ENCODE measurements at places on chromosomes 2 and 18.

- no peak for DNase-seq
Measured at GRCh38 chr2:23100406-23100805, 284.6 kb upstream of the KLHL29 start.

GRCh38 chr2:161039071-161039470 is 121.2 kb upstream of the TANK start:
- no peak for DNase-seq

GRCh38 chr2:1653956-1654695 is 90.2 kb downstream of the PXDN start:
- DNase-seq = peak; percentile 89

DNA sequence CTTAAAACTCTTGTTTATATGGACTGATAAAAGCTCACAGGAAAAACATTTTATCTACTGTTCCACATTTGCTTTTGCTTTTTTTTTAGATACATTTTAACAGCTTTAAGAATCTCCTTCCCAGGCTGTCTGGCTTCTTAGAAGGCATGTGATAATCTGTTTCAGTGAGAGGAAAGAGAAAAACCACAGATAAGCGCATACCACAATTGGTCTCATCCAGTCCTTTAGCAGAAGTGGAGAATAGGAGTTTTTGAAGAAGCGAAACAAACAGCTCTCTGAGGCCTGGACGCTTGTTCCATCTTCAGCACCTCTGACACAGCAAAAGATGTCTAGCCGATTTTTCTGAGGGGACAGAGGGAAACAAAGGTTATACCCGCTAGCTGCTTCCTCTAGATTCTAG is 37.6 kb downstream of the RMC1 start:
- DNase-seq = no peak

GRCh38 chr18:48798334-48799245 is 152.2 kb downstream of the SMAD7 start:
- DNase-seq = no peak

DNA sequence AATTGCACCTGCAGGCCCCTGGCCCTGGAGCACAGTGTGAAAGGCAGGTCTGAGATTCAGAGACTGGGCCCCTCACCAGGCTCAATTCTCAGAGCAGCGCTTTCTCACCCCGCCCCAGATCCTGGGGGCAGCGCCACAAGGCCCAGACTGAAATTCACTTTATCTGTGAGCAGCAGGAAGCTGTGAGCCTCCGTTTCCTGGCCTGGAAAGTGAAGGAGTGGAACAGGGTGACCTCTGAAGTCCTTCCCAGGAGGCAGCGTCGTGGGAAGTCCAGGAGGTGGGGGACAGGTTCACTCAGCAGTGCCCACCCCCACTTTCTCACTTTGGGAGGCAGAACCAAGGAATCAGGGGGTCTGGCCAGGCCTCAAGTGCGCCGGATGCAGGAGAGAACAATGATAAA is 235.4 kb downstream of the NDUFA10 start:
- DNase-seq = no peak

- no peak for DNase-seq
Measured at GRCh38 chr2:177796654-177797415, 275.7 kb downstream of the PDE11A start.

DNA sequence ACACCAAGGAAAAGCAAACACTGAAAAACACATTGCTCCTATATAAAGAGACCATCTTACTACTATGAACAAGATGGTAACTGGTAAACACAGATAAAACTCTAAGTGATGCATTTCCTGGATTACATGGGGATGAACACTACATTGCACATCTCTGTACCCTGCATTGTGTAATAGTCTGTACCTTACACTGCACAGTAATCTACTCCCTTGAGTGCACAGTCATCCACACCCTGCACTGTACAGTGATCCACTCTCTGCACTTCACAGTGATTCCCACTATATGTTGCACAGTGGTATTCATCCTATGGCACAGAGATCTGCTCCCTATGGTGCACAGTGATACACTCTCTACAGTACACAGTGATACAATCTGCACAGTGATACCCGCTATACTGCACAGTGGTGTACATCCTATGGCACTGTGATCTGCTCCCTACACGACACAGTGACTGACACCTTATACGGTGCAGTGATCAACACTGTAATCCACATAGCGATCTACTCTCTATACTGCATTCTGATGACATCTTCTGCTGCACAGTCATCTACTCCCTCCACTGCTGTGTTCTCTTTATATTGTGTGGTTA is 462.2 kb upstream of the RGPD4 start:
- no peak for DNase-seq

DNA sequence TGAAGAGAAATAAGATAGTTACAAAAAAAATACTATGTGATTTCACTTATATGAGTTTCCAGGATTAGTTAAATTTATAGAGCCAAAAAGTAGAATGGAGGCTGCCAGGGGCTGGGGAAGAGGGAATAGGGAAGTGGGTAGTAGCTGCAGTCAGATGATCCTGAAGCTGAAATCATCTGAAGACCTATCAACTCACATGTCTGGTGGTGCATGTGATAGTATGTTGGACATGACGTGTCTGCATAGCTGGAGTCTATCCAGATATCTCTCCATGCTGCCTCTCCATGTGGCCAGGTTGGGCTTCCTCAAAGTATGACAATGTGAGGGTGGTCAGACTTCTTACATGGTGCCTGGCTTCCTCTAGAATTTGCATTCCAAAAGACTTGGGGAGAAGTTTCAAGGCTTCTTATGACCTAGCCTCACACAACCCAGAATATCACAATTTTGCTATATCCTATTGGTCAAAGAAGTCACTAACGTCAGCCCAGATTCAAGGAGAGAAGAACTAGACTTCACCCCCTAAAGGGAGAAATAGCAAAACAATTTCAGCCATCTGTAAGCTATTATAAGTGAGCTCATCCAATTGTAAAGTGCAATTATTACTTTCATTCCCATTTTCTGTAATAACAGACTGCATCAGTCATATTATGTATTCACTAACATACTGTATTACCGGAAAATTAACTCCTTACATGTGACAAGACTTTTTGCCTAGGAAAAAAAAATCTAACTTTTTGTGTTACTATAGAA is 14.0 kb upstream of the ZNF396 start:
- DNase-seq = peak; percentile 20

- DNase-seq = peak; percentile 42
Measured at GRCh38 chr2:16661936-16662839, 3.4 kb downstream of the CYRIA start.

- DNase-seq = no peak
Measured at GRCh38 chr2:193476171-193476800, 1281.6 kb upstream of the TMEFF2 start.

DNA sequence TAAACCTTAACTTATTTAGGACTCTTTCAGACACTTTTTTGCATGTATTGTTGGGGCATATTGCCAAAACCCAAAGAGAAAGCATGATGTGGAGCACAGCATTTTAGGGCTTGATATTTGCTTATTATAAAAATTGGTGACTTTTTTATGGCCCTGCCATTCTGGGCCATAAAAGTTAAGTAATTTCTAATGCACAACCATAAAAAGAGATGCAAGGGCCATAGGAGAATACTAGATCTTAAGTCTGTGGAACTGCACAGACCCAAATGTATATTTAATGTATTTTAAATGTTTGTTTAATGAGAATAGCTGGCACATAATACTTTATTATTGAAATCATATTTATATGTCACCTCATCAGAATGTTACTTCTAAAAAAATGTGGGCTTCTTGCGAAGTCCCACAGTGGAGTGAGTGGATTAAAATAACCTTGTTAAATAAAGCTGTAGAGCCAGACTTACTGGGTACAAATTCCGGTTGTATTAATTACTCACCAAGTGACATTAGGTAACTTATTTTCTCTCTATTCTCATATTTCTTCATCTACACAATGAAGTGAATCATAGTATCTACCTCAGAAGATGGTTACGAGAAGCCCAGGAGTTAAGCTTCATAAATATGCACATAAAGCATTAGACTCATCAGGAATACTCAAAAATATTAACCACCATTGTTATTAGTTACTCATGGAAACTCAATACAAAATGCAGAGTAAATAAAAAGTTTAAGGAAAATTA is 52.2 kb downstream of the HNMT start:
- DNase-seq = no peak

All from fibroblast of skin of right biceps (primary cell).